ENCODE measurements at places on chromosomes 11 and 22. TPM values are rescaled to one million over a fixed set of nuclear protein-coding genes. Genes with fewer than 3 reads are reported as not detected.

DNA sequence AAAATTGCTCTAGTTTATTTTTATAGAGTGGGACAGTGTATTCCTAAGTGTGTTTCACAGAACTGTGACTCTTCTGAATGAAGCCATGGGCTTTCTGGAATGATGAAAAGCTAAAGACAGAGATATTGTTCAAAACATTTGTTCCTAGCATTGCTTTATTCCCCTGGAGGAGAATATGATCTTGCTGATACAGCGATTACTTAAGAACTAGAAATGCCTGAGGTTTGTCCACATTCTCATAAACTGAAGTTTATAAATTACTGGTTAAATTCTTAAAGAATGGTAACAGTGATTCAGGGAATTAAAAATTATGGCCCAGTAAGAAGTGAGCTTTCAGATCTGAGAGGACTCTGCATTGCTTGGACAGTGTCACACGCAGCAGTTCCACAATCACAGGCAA lies 690.3 kb downstream of the FAM181B start:
- DNase-seq: no peak

CNTN5 gene
- not detected for total RNA-seq

- no peak for DNase-seq
Observed at GRCh38 chr22:32020117-32020516, 22.9 kb upstream of the SLC5A1 start.

DNA sequence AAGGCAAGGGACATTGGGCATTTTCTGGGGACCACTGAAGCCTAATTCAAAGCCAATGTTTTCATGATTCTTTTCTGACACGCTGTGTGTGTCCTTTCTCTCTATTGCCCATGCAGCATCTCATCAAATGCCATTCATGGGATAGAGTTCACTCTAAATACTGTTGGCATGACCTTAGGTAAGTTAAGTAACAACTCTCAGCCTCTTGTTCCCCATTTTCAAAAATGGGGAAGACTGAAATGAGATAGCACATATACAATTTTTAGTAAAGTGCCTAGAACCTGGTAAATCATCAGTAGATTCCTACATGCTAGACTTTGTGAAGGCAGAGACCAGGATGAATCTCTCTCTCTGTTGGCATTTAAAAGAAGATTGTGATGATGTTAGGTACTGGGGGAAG lies 12.7 kb upstream of the OR52K2 start:
- DNase-seq: no peak

- DNase-seq: no peak
Observed at GRCh38 chr11:59207988-59208451, 4.7 kb downstream of the MPEG1 start.

- DNase-seq: no peak
Observed at GRCh38 chr11:12842933-12843636, 166.0 kb upstream of the RASSF10 start.

APOA1 gene
- total RNA-seq: 0.54 TPM

SLC22A6 gene
- not detected for total RNA-seq

GRCh38 chr22:29014293-29014692 lies 47.3 kb downstream of the C22orf31 start:
- DNase-seq: no peak

DNA sequence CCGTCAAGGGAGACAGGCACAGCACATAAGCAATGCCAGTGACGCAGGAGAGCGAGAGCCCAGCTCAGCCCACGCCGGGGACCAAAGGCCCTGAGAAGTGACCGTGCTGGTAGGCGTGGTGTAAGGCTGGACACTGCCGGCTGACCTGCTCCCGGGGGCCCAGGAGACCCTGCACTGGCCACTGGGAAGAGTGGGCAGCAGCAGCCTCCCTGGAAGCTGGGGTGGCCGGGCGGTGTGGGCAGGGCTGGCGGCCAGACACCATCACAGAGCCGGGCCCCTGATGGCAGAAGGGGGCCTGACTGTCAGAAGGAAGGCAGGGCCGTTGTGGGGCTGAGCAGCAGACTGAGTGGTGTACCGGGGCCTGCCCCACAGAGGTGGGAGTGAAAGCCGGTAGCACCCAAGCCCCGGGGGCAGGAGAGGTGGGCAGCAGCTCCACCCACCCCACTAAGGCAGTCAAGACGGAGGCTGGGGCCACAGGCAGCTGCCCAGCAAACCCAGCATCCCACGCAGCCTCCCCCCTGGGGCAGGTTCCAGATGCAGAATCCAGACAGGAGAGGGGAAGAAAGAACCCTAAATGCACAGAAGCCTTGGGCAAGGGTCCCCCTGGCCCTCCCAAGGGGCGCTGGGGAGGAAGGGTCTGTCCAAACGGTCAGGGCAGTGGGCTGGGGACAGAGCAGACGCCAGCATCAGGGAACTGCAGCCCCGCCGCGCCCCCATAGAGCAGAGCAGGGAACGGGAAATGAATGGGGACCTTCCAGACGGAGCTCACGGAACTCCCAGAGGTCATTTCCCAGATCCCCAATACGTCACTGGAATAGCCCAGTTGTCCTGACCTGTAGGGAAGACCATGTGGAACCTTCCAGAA lies 205.2 kb downstream of the BRD1 start:
- no peak for DNase-seq

GRCh38 chr11:80365980-80366379 lies 925.1 kb upstream of the TENM4 start:
- DNase-seq: no peak

DNA sequence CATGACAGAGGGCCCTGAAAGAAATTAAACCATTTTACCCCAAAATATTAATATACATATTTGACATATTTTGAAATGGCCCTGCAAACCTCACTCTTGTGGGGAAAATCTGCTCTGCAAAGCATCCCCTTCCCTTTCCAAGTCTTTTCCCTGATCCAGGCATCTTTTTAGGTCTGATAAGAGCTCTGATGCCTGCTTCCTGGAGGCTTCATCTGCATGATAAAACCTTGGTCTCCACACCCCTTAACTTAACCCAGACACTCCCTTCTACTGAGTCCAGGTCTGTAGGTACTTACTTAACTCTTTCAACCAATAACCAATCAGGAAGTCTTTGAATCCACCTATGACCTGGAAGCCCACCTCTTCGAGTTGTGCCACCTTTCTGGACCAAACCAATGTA lies 1.8 kb upstream of the LGALS12 start:
- DNase-seq: no peak

DNA sequence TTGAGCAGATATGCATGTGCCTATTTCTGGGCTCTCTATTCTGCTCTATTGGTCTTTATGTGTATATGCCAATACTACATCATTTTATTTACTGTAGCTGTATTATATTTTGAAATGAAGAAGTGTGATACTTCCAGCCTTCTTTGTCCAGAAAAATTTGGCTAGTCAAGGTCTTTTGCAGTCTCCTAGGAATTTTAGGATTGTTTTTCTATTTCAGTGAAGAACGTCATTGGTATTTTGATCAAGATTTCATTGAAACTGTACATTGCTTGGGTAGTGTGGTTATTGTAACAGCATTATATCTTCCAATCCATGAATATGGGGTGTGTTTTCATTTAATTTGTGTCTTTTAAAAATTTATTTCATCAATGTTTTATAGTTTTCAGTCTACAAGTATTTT lies 400.3 kb downstream of the AASDHPPT start:
- no peak for DNase-seq

DNA sequence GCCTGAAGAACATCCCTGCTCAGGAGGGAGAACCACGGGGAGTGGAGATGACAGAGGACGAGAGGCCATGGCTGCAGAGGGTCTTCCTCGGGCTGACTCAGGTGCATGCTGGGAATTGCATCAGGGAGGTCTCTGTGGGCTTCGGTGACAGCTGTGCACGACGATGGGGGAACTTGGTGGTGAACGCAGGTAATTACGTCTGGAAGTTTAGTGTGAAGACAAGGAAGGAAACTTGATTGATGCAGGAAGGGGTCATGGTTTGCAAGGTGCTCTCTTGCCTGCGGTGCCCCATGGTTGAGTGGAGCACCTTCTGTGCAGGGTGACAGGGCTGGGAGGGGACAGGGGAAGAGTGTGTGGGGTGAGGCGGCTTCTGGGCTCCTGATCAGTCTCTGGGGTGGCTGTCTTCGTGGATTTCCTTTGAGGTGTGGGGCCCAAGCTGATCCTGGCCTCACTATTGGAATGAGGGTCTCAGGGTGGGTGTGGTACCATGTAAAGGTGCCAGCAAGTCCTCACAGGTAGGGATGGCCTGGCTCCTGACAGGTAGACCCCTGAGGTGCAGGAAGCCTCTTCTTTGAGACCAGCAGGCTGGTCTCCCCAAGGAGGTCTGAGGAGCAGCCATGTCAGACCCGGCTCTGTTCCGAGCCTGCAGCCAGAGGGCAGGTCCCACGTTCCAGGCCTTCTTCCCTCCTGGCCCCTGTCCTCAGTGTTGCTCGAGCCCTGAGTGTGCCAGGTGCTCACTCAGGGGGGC lies 1020.1 kb downstream of the TBC1D22A start:
- DNase-seq: no peak

GRCh38 chr11:36431429-36432092 lies 78.5 kb downstream of the TRAF6 start:
- no peak for DNase-seq

PRR33 gene
- total RNA-seq: 0.54 TPM

- no peak for DNase-seq
Observed at GRCh38 chr22:45212306-45212709, 28.4 kb downstream of the KIAA0930 start.

DNA sequence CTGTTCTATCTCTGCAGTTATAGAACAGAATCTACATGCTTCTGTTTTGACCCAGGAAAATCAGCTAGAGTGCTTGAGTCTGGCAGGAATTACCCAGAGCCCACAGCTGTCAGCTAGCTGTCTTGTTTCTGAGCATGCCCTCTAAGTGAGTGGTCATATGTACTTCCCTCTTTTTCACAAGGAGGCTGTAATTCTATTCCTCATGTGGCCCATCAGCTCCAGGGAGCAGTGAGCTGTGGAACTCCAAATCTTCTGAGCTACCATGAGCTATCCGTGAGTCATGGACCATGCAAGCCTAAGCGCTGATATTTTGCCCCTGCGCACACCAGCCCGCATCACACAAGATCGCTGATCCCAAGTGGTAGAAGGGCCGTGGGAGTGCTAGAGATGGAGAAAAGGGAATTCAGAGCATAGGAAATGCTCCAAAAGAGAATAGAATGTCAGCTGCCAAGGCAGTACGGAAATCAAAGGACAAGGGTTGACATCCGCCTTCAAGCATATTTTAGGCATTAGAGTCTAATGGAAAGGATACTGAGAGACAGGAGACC lies 5.4 kb downstream of the FJX1 start:
- DNase-seq: no peak

NEU3 gene
- 39.0 TPM for total RNA-seq

DNA sequence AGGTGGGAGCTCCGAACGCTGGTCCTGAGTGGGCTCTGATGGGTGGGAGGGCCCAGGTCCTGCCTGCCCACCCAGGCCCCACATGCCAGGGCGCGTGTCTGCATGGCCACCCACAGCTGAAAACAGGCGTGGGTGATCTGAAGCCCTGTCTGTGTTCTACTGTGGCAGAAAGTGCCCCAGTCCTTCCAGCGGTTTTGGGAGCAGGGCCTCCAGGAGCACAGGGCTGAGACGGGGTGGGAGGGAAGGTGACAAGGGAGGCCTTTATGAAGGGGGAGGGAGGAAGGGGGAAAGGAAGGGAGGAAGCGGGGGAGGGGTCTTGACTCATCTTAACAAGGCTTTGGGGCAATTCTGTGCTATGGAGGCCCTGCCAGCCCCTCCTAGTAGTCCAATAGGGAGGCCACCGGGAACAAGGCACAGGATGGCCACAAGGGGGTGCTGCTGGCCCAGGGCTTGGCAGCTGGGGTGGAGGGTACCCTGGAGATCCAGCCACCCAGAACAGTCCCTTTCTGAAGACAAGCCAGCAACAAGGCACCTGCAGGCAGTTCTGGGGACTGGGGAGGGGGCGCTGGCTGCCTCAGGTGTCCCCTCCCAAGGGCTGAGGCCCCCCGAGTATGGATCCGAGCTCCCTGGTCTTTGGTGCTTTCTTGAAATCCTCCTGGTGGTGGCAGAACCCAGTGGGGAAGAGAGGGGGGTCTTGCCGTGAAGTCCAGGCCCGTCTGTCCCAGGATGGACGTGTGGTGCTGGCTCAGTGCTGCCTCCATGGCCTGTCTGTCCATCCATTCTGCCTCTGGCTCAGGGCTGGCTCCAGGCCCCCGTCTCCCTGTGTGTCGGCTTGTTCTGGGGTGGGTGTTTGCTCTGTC lies 6.3 kb upstream of the FADS3 start:
- DNase-seq: peak; percentile 69

DNA sequence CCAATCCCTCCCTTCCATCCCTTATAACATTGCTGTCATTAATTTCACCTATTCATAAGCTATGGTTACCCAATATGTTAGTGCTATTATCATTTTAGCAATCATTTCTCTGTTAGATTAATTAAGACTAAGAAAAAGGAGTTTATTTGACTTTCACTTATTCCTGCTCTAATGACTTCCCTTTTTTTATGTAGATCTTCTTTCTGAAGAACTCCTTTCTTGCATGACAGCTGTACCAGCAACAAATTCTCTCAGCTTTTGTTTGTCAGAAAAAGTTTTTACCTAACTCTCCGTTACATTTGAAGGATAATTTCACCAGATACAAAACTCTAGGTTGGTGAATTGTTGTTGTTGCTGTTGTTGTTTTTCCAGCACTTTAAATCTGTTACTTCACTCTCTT lies 28.6 kb upstream of the OR8B8 start:
- no peak for DNase-seq

MMP12 gene
- not detected for total RNA-seq

DNA sequence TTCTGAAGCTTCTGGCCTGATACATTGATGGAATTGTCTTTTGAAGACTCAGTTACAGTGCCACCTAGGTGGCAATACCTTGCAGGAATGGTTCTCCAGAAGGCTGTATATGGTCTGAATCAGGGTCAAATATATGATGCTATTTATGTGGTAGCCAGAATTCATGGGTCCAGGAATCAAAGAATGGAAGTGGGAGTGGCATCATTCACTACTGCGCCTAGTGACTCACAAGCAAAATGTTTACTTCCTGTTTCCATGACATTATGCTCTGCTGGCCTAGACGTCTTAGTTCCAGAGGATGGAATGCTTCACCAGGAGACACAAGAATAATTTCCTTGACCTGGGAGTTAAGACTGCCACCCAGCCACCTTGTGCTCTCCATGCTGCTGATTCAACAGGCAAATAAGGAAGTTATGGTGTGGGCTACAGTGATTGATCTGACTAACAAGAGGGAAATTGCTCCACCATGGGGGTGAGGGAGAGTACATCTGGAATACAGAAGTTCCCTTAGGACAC lies 491.8 kb downstream of the ETS1 start:
- DNase-seq: peak; percentile 3

STIP1 gene
- 77.3 TPM for total RNA-seq

DNA sequence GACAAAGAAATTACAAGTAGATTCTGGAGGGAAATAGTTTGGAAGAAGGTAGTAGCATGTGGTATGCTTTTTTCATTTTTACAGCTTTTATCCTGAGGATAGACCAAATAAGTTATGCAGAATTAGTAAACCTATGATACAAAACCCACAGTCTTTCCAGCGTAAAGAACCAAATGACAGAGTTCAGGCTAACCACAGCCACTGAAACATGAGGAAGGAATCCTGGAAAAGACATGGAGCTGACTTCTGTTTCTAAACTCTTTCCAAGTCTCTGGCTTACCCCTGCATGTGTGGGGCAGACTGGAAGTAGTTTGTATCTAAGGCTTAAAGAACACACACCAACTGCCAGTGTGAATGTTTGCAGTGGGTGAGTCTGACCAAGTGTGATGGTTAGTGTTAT lies 258.4 kb upstream of the TENM4 start:
- no peak for DNase-seq

SYT7 gene
- 0.27 TPM for total RNA-seq

RIBC2 gene
- total RNA-seq: 0.54 TPM

CATSPERZ gene
- not detected for total RNA-seq

Measured in hematopoietic multipotent progenitor cell (in vitro differentiated cells).